ENCODE measurements at places on chromosomes 1 and 21.

- DNase-seq: no peak
Observed at GRCh38 chr1:204988196-204988595, 54.8 kb upstream of the CNTN2 start.

DNA sequence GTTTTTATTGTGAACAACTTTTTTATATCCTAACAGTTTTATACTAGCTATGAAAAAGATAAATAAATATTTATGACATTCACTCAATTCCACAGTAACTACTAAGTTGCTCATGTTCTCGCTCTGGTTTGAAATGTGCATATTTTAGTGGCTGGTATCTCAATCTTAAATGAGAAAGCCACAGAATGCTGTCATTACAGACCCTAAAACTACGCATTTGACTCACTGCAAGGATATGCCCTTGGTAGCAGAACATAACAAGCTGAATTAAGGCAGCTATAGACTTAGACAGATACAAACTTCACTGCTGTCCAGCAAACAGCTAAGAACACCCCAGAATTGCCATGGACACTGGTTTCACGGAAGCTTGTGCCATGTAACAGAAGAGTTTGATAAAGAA is 19.0 kb downstream of the DAB1 start:
- DNase-seq: no peak

- no peak for DNase-seq
Observed at GRCh38 chr21:18117176-18117575, 127.5 kb upstream of the CHODL start.

DNA sequence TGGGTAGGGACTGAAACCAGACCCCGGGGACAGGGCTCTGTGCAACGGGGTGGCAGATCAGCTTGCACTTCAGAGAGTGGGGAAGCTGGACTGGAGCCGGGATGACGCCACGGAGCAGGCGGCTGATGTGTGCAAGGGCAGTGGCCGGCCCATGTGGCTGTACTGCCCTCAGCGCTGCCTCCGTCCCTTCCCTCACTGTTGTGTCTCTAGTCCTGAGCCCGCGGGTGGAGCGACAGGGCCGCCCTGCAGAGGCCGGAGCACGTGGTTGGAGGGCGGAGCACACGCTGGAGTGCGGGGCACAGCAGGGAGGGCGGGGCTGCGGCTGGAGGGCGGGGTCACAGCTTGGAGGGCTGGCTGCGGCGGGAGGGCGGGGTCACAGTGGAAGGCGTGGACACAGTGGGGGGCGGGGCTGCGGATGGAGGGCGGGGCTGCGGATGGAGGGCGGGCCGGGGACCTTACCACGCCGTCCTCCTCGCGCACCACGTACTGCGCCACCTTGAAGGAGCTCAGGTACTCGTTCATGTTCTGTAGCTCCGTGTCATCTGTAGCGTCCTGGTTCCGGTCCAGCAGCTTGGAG is 52.4 kb downstream of the CHD5 start:
- DNase-seq: peak; percentile 29

GRCh38 chr1:185070051-185070450 is 24.7 kb downstream of the RNF2 start:
- no peak for DNase-seq

GRCh38 chr1:147225193-147225730 is at the start of gene FMO5:
FMO5 (minus strand) TSS chr1:147225339; CDS start chr1:147225029, 310 bp downstream.
- peak; percentile 20 for DNase-seq

GRCh38 chr21:41648591-41649031 is 118.2 kb downstream of the RIPK4 start:
- DNase-seq: no peak

GRCh38 chr1:65170511-65171142 is 22.6 kb downstream of the AK4 start:
- DNase-seq: no peak

DNA sequence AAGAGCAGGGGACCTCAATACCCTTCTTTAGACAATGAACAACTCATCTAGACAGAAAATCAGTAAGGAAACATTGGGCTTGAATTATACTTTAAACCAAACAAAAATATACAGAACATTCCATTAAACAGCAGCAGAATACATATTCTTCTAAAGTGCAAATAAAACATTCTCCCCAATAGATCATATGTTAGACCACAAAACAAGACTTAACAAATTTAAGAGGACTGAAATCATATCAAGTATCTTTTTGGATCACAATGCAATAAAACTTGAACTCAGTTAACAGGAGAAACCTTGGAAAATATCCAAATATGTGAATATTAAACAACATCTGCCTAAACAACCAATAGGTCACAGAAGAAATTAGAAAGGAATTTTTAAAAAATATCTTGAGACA is 47.7 kb upstream of the HP1BP3 start:
- DNase-seq: no peak

DNA sequence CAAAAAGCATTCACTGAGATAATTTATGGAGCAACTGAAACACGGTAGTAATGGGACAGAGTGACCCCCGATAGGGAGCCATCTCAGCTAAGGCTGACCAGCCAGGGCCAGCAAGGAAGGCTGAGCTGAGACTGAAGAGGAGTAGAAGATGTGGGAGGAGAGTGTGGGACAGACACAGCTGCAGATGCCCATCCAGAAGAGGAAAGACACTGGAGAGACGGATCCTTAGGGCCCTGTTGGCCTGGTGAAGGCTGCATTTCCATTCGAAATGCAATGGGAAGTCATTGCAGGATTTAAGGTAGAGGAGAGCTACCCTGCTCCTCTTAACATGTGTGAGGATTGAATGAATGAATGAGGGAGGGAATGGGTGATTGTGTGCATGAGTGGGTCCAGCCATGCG is 44.0 kb upstream of the LRP8 start:
- DNase-seq: no peak

DNA sequence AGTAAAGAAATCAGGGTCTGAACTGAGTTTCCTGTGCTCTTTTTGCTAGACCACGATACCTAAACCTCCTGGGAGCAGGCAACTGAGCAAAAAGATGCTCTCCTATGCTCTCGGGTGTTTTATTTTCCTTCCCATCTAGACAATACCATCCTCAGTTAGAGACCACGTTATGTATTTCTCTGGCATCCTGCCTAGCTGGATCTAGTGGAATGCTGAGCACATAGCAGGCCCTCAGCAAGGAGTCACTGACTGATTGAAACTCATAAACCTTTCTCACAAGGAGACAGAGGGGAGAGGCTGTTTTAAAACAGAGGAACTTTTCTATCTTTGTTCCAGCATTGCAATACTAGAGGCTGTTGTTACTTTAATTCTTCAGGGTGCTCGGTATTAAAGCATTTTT is 168.0 kb downstream of the CYYR1 start:
- no peak for DNase-seq

DNA sequence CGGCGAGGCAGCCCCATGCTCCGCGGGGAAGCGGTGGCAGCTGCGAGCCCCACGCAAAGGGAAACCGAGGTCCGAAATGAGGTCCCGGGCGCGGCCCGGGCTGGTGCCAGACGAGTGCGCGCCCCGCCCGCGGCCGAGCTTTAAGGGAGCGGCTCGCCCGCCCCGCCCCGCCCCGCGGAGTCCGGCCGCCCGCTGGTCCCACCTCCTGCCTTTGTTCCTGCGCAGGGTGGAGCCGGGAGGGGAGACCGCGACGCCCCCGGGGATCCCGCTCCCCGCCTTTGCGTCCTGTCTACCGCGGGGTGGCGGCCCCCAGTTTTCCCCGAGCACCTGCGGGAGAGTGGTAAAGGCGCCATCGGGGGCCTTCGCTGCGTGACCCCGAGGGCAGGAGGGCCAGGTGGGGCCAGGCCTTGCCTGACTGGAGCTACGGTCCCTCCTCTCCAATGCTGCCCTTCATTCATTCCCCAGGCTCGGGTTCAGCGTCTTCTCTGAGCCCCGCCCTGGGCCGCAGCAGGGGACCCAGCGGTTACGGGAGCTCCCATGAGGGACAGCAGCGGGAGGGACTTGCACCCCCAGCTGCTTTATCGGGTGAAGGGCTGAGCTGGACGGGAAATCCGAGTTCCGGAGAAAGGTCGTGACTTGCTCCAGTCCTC is at the start of gene HES2:
HES2 (minus strand) TSS at position 116 of the 650 bp plus-strand sequence; CDS start at position 17, 99 bp downstream.
- no peak for DNase-seq

DNA sequence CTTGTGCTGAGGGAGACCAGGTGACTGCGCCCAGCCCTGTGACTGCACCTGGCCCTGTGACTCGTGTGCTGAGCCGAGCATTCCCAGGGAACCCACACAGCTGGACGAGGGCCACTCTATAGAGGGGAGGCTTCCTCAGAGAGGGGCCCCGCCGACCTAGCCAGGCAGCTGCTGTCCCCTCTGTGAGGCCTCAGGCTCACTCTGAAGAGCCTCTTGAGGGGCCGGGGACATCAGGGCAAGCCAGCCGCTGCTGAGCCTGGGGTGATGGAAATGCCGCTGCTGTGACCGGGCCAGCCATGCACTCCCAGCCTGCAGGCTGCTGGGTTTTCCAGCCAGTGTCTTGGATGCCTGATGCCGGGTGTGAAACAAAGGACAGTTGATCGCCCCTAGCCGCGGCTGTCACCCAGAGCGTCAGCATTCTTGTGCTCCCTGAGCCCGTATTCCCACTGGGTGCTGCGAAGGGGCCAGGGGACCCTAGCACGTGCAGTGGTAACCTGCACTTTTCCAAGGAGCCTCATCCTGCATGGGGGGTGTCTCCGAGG is 17.5 kb downstream of the PFKL start:
- no peak for DNase-seq

DNA sequence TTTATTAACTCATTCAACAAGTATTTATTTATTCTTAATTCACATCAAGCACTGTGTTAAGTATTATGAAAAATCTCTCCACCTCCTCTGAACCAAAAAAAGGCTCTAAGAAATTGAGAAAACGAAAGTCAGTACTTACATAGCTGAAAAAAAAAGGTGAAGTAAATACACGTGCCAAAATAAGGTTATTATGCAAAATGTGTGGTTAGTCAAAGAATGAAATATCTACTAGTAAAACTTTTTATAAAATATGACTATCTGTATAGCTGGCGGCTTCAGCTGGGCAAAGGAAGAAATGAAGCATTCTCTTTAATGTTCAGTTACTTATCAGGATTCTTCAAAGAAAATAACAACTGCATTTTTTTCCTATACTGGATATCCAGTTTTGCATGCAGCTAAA is 35.5 kb upstream of the ASPM start:
- no peak for DNase-seq

DNA sequence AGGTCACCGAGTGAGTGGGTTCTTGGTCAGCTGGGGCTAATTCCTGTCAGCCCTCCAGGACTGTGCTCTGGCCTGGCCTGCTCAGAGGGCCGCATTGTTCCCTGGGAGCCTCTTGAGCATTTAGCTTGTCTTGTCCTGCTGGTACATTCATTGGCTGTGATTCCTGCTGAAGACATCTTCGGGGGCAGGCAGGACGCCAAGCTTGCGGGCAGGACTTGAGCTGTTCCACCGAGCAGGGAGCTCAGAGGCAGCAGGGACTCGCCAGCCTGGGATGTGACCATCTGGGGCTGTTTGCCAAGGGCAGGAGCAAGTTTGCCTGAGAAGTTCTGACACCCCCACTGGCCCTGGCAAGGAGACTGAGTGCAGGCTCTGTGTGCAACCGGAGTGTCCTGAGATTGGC is 7.0 kb upstream of the SLC26A9 start:
- DNase-seq: no peak

- no peak for DNase-seq
Observed at GRCh38 chr1:167427848-167428247, 90.5 kb downstream of the CD247 start.

DNA sequence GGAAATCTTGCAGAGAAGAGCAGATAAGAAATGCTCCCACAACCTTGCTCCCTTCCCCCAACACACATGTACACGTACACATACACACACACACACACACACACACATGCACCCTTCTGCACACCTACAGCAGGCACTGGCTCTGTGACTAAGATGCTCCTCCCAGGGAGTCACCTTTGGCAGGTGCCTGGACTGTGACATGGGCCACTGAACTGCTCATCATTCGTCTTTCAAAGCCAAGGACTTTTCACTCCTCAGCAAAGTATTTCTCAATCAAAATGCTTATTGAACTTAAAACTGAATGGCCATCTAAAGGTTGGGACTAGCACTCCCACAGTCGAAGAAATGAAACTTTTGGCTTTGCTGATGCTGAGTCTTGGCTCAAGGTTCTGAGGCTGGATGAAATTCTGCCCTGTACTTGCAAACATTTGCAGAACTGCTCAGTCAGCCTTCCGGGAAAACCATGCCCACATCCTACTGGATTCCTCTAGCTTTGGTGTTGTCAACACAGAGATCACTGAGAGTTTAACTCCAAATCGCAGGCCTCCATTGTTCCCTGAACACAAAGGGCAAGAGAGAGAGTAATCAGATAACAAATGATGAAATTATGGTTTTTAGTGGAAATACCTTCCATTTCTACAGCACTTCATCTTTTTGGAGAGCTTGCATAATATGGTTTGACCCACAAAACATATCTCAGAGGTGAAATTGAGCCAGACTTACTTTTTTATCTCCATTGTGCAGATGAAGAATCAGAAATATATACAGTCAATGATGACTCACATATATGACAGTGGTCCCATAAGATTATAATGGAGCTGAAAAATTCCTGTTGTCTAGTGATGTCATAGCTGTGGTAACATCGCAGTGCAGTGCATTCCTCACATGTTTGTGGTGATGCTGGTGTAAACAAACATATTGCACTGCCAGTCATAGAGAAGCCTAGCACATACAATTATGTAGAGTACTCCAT is 72.4 kb upstream of the BCAR3 start:
- no peak for DNase-seq

DNA sequence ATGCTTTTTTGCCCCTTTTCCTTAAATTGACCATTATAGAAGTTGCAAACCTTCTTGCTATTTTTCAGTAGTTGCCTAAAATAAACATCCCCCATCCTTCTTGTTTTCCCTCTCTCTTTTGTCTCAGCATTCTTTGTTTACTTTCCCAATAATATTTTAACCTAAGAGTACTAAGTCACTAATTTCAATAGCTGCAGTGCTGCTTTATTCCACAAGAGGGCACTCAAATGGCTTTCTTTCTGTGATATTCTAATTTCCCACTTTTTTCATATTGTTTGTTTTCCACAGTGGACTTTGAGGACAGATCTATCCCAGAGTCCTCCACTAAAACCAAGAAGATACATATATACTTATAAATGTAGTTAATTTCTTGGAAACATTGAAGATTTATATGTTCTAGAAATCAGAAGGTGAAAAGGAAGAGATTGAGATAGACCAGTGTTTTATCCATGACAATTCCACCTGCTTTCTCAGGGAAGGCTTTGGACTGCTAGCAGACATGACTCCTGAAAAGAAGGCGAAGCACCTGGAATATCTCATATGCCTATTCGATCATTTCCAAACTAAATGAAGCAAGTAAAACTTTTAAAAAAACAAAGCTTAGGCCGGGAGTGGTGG is 104.8 kb upstream of the GRIK1 start:
- DNase-seq: no peak

DNA sequence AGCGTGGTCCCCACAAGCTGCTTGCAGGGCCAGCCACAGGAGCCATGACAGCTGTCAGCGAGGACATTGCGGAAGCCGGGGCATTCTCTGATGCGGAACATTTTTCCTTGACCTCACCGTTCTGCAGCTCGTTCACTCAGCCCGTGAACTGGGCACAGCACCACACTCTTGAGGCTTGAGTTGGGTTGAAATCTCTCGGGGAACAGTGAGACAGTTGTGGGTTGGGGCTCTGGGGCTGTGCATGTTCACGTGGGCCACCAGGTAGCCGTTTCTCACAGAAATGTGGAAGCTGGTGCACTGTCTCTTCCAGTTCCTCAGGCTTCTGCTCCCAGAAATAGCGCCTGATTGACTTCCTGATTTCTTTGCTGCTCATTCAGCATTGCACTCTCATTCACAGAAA is 69.8 kb downstream of the SPSB1 start:
- DNase-seq: no peak

GRCh38 chr1:94039514-94039870 is 81.5 kb downstream of the ABCA4 start:
- peak; percentile 35 for DNase-seq

GRCh38 chr21:35084869-35085268 is 35.8 kb upstream of the RUNX1 start:
- DNase-seq: no peak

Data from activated gamma-delta T cell treated with anti-CD3 and anti-CD28 coated beads, Interleukin-2, amount 50 U/mL, for 16 hours (primary cell).